Stimulated activated CD4-positive, alpha-beta T cell treated with anti-CD3 and anti-CD28 coated beads, Interleukin-12 subunit alpha, Interleukin-12 subunit beta, amount 100 ng/mL, for 24 hours (primary cell): ENCODE measurements at places on chromosomes 7 and 10.

- DNase-seq, result no peak
These were observed 188.4 kb upstream of the IGFBP3 start for GRCh38 chr7:46109437-46109836.

DNA sequence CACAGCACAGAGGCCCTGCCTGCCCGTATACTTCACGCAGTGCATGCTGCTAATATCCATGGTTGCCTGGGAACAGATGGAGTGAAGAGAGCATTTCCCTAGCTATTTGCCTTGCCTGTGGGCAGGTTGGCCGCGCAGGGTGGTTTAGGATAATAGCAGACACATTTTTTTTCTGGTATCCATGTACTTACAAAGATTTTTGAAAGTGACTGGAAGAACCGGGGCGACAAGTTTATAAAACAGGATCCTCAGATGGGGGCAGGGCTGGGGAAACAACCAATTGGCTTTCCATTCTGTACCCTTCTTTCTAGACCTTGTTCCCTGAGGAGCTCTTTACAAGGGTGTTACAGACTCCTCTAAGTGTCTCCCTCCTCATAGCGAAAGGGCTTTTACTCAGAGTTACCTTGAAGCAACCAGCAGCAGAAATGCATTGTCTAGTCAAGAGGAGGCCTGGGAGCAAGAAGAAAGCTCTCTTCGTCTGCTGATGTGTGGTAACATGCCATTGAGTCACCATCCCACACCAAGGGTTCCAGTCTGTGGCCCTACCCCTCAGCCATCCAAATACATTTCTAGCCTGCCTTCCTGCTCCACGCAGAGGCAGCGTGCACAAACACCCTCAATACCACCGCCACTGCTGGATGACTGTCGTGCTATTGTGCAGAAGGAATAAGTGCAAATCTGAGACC, 31.5 kb downstream of the MTURN start:
- DNase-seq, result no peak

DNA sequence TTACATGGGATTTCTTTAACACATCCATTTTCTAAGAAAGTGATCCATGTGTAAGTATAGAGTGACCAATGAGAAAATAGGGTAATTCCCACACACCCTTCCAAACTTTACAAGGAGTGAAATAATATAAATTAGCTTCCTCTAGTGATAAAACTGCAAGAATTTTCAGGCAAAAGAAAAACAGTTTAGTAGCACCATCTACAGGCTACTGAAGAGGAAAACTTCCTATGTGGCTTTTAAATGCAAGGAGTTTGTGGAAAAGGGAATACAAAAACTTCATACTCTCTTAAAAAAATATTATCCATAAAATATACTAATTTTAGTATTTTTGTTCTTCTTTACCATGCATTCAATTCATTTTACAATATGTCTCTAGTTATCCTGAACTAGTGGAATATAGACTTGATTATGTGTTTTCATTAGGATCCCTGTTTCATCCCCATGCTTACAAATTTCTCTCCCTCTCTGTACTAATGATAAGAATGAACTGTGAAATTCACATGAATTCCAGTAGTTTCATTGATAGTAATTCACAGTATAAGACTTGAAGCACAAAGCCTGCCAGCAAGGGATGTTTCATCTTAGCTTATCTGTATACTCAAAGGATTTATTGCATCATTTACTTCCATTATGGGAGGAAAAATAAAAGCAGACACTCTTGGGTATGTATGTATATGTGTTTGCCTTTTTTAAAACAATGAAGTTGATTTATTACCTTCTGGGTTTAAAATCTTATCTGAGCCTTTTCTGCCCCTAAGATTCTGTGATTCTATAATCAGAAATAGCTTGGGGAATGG, 442.9 kb downstream of the AUTS2 start:
- DNase-seq, result no peak

- no peak for DNase-seq
These were observed 35.4 kb downstream of the CPED1 start for GRCh38 chr7:121023683-121024511.

DNA sequence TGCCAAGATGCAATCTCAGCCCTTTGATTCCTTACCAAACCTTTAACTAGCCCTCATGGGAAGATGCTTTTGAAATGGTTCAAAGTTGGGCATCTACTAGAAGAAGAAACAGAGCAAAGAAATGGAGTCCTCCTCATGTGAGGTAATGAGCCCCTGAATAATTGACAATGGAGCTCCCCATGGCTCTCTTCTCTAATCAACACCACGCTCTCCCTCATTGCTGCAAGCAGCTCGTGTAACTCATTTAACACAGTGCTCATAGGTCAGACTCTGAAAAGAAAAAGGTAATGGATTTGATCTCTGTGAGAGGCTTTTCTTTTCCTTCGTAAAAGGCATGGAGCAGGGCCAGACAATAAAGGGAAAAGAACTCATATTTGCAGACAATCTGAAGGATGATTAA, 312.8 kb downstream of the PHTF2 start:
- DNase-seq, result no peak

DNA sequence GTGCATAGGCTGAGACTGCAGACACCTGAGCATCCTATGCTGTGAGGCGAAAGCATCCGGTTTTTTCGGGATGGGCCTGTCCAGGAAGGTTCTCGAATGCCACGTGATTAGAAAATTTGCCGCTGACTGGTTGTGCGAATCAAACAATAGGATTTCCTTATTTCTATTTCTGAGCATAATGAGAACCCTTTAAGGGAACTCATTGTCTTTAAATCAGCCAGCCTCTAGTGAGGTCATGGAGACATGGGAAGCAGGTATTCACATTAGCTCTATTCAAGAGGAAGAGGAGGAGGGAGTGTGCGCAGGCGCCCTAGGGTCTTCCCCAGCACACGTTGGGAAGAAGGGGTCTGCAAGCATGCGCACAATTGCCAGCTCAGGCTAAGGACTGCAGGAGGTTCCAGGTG, 5.6 kb downstream of the GIMAP1 start:
- DNase-seq, result no peak

GRCh38 chr10:93566435-93567276, at the start of gene FFAR4:
FFAR4 (plus strand) TSS chr10:93566665; CDS start chr10:93566721, 56 bp downstream.
- no peak for DNase-seq

DNA sequence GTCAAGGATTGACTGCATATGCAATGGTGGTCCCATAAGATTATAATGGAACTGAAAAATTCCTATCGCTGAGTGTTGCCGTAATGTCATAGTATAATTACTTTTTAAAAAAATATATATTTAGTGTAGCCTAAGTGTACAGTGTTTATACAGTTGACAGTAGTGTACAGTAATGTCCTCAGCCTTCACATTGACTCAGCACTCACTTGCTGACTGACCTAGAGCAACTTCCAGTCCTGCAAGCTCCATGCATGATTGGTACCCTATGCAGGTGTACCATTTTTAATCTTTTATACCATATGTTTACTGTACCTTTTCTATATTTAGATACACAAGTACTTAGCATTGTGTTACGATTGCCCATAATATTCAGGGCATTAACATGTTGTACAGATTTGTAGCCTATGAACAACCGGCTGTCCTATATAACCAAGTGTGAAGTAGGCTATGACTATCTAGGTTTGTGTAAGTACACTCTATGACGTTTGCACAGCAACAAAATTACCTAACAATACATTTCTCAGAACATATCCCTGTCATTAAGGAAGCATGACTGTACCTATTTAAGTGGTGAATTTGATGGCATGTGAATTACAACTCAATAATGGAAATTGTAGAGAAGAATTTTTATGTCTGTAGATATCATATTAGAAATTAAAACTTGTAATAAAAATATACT, 40.9 kb downstream of the CCNY start:
- no peak for DNase-seq

GRCh38 chr7:113087071-113087998, 708 bp upstream of the GPR85 start:
- DNase-seq, result no peak

DNA sequence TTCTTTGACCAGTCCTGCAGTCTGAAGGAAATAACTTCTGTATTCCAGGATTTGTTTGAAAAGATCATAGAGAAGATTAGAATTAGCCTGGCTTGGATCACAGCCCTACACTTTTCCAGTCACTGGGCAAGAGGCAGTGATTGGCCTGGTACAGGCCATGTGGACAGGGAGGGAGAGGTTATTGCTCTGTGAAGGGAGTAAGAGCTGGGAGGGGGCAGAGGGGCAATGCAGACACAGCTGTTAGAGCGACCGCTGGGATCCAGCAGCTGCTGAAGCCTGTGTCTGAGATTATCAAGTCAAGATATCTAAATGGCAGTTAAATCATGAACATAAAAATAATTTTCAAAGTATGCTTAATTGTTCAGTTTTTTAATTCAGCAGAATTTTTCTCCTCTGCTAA, 257.3 kb downstream of the SDK1 start:
- no peak for DNase-seq

DNA sequence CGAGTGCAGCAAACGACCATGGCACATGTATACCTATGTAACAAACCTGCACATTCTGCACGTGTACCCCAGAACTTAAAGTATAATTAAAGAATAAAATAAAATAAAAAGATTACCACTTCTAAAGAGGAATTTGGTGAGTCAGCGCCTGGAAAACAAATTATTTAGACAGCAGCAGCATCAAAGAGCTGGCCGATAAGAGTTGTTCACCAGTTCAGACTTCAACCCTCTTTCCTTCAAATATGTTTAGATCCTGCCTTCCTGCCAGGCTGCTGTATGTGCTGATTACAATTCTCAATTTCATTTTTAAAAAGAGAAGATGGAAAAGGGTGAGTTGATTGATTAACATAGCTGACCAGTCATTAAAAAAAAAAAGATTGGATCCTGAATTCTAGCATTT, 672.0 kb upstream of the NRP1 start:
- no peak for DNase-seq

- no peak for DNase-seq
These were observed 385 bp downstream of the IGF2BP3 start for GRCh38 chr7:23469961-23470250.

DNA sequence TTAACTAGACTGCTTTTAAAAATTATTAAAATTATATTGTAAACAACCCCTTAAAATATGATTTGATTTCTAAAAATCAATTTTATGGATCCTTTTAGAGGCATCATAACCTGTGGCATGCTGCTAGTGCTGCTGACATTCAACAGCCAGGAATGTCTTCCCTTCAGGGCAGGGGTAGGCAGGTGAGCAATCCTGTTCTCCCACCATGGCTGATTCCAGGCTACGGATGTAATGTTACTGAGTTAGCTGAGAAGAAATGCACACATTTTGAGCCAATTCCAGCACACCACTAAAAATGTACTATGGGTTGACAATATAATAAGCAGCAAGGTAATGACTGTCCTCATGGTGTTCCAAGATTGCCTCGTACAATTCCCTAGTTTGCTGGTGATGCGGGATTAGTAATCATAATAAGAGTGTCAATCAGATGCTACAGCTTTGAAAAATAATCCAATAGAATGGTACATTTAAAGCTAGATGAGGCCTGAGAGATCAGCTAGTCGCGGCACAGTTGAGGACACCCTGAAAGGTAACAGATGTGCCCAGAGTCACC, 108.7 kb upstream of the PRR15 start:
- DNase-seq, result no peak

- no peak for DNase-seq
These were observed 41.8 kb downstream of the COL17A1 start for GRCh38 chr10:104043854-104044253.
